ENCODE measurements at places on chromosomes 2 and 18.

DNA sequence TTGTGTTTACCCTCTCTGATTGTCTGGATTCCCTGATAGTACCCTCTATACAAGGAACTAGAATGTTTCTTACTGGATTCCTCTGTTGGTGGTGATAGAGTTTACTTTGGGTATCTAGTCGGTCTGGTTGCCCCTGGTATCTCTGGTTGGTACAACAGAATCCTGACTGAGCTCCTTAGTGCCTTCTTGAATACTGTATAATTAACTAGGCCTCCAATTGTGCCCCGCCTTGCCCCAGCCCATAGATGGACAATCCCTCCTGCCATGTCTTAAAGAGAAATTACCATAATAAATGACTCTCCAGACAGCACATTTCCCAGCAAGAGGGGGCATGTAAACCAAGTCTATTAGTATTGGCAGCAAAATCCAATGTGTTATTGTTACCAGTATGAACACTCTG lies 2.3 kb downstream of the SCN1A start:
- DNase-seq: no peak

DNA sequence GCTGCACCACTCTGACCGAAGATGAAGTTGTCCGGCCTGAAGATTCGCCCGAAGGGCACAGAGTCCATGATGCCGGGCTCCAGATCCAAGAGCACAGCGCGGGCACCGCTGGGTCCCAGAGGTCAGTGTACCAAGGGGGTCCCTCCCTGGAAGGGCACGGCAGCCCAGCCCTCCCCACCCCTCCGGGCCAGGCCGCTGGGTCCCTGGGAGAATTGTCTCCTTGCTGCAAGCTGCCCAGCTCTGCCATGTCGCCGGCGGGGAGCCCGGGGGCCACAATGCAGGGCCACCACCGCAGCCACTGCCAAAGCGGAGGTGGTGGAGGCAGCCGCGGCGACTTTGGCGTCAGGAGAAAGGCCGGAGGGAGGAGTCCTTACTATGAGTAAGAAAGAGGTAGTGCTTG lies 189.5 kb upstream of the CYRIA start:
- no peak for DNase-seq

DNA sequence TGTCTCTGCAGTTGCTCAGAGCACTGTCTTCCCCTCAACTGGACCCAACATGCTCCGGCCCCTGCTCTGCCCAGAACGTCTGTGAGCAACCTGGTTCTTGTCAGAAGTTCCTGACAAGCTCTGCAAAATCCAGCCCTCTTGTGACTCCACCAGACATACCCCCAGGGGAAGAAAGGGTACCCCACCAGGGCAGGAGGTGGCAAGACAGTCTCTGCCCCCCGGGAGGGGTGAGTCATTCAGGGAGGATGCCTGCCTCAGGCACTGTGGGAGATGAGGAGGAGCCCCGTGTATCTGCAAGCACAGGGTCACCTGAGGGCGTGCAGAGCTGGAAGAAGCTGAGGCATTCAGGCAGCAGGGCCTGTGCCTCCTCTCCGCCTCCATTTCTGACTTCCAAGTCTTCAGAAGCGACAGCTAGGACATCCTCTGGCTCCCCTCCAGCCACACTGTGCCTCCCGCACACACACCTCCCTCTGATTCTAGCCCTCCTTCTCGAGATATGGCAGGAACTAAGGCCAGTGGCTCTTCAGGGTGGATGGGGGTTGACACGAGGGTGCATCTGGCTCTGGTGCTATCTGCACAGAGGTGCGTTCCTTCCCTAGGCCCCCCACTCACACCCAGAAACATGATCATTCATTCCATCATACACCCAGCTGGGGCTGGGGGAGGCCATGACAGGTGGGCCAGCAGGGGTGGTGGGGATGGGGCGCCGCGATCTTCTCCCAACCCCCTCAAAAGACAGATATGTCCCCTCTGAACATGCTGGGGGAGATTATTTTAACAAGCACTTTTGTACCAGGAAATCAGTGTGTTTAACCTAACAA lies 222.2 kb downstream of the CYP26B1 start:
- no peak for DNase-seq

DNA sequence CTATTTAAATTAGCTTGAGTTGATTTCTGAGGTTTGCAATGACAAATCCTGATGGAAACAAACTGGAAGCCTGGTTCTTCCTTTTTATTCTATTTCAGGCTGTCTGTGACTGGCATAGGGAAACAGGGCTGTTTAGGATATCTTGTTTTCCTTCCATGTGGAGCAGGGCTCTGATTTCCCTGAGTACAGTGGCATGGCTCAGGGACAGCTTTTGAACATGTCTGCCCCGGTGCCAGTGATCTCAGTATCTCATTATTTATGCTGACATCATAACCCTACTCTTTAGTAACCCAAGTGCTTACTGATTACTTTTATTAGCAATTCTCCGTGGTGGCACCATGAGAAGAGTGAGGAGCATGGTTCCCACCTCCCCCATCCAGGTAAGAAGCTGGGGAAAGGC lies 720.3 kb downstream of the GALR1 start:
- DNase-seq: no peak

- peak; percentile 21 for DNase-seq
Measured at GRCh38 chr2:112480530-112481049, 1.4 kb upstream of the TTL start.

- DNase-seq: no peak
Measured at GRCh38 chr18:56501896-56502295, 136.5 kb downstream of the TXNL1 start.

GRCh38 chr2:208984376-208985090 lies 439.3 kb upstream of the MAP2 start:
- no peak for DNase-seq

DNA sequence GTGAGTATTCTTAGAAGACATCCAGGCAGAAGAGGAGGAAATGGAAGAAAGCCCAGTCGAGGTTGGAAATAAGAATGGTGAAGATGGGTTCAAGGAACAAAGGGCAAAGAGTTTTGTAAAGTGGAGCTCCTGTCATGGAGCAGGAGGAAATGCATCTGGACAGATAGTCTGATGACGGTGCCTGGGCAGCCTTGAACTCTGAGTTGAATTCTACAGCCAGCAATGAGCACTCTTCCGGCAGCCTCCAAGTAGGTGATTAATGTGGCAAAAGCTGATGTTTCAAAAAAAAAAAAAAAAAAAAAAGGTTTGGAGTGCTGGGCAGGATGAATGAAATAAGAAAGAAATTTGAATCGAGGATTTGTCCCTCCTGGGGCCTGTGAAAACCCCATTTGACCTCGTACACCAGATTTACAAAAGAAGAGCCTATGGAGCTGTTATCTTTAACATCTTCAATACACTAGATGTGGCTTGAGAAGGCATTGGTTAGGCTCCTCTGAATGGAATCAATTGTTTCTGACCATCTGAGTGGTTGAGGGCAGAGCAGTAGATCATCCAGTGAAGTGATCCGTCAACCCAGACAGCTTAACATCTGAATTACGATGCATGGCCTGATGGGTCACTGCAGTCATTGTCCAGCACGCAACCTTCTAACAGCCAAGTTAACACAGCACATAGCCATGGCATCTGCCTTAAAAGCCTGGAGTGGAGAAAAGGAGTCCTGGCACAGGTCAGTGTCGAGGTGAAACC lies 449.7 kb downstream of the TXNL1 start:
- no peak for DNase-seq

DNA sequence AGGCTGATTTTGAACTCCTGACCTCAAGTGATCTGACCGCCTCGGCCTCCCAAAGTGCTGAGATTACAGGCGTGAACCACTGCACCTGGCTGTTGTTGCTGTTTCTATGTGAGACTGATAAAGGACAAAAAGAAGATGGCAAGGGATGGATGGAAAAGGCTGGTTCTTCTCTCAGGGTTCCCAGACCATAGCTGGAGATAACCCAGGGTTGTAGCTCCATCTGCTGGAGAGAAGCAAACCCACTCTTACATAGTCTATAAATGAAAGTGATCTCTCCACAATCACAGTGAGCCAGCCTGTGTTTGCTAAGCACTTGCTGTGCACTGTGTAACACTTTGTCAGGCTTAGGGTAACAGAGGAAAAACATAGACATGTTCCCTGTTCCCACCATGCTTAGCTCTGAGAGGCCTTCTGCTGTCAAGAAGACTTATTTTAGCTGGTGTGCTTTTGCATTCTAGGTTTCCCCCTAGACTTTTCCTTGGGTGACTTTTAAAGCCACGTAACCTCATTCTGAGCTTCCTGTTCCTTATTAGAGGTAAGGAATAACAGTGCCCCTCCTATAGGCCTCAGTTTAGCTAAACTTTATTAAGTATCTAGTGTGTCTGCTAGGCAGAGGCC lies 49.7 kb downstream of the LIMS1 start:
- DNase-seq: peak; percentile 63

DNA sequence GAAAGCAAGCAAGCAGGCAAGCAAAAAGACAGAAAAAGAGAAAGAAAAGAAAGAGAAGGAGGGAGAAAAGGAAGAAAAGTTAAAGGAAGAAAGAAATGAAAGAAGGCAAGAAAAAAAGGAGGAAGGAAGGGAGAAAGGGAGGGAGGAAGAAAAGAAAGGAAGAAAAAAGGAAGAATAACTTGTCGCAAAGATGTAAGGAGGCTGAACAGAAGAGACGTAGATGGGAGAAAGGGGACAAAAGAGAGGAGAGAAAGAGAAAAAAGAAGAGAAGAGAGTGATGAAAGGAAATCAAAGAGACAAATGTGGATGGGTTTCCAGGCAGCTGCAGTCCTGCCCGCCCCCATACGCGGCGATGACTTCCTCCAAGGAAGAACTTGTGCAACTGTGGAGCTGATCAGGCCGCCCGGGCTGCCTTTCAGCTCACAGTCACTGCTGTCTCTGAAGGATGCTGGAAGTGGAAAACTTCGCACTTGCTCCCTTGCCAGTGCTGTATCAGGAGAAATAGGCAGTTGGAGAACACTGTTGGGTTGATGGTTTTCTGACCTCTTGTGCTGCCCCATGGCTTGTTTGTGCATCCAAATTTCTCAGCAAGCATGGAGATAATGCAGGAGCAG lies 52.9 kb downstream of the TRIB2 start:
- DNase-seq: no peak

DNA sequence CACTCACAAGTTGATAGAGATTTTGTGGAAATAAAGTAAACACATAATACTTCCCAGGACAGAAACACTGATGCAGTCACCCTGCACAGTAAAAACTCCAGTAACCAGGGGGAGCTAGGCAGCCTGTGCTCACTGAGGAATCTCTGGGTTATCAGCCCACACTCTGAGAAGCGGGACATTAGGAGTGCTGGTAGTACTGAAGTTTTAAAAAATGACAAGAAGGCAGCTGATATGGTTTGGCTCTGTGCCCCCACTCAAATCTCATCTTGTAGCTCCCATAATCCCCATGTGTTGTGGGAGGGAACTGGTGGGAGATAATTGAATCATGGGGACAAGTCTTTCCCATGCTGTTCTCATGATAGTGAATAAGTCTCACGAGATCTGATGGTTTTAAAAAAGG lies 31.4 kb downstream of the KCTD1 start:
- no peak for DNase-seq

DNA sequence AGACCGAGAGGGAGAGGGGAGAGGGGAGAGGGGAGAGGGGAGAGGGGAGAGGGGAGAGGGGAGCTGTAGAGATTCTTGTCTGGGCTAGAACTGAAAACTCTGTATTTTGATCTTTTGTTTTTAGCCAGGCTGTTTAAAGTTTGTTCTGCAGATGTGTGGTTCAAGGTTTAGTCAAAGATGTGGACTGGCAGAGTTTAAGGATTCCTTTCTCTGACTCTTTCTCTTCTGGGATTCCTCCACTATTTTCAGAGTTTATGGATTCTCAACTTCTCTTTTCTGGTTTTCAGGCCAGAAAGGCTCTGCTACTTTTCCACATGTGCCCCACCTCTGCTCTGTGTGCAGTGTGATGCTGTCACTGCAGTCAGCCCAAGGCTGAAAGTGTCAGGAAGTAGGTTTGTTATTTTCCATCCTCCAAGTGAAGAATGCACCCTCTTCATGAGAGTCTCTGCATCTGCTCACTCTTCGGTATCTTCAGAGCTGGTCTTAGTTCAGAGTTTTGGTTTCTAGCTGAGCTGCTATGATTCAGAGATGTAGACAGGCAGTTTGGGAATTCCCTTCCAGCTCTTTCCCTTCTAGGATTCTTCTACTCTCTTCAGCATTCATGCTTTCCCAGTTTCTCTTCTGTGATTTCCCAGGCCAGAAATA lies 130.9 kb upstream of the SMAD7 start:
- no peak for DNase-seq

- DNase-seq: no peak
Measured at GRCh38 chr2:123500346-123500745, 524.7 kb upstream of the CNTNAP5 start.

GRCh38 chr2:71347517-71347916 lies 15.9 kb downstream of the ZNF638 start:
- peak; percentile 37 for DNase-seq

DNA sequence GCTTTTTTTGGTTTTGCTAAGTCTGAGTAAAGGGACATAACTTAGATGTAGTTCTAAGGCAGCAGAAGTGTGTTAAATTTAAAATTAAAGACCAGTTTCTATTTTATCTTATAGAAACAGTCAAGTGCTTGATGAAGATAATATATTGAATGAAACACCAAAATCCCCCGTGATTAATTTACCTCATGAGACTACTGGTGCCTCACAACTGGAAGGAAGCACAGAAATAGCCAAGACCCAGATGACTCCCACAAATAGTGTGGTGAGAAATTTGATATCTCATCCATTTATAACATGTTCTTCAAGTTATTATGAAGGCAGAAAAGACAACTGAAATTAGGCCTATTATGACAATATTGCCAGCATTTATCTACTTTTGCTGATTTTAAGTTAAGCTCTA lies 45.6 kb downstream of the APLF start:
- no peak for DNase-seq

DNA sequence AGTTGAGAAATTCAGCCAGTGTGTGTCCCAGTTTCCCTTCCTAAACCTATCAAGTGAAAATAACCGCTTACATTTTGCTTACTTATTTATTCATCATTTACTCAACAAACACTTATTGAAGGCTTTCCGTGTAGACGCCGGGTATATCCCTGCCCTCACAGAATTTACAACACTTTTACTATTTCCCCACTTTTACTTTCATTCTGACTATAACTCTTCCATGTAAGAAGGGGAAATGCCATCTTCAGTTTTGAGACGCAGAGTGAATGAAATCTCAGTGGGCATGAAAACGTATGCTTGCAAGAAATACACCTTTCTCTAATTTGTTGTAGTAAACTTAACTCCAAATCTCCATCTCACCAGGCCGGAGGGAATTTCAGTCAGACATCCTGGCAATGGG lies 251.0 kb upstream of the CHAC2 start:
- DNase-seq: no peak

DNA sequence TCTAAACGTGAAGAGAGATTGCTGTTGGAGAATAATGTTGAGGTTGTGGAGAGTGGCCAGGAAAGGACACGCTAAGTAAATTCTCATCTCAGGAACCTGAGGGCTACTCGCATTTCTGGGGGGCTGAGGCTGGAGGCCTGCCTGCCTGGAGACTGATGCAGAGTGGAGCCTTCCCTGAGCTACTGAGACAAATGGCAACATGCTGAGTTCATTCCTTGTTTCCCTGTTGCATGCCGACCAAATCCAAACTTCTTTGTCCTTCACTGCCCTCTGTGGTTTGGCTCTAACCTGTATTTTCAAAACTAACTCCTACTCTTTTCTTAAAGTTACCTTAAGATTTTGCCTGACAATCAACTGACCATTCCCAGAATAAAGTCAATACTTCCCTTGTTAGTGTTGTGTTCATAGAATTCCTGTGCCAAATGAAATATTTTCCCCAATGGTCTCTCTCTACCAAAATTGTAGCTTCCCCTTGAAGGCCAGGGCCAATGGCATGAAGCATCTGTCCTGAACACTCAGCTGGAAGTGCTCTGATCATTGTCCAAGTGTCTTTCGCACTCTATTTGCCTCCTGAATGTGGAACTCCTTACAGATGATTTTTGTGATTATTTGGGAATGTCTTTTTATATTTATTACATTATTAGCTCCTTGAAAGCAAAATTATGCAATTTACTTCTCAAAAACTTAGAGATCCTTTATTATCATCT lies 1085.6 kb downstream of the SOCS6 start:
- no peak for DNase-seq

Measured in AML-193 (cell line).